CD4-positive, alpha-beta T cell treated with Interleukin-10 for 1 hour (primary cell): ENCODE measurements at places on chromosomes 1 and 21.

DNA sequence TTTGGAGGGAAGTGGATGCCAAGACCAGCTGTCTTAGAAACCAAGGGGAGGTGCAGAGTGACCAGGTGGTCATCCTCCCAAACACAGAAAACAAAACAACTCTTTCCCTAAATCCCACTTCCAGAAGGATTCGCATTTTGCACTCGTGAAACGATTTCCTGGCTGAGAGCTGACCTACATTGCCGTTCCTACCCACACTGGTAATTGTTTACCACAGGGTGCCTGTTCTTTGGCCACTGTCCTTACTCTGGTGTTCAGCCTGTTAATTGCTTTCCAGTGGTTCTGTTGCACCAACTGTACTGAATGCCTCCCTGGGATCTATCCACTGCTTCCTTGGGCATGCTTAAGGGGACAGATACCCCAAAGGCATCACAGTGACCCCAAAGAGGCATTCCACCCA lies 23.2 kb upstream of the PLA2G2C start:
- DNase-seq = no peak

GRCh38 chr1:245124644-245125043 lies 30.1 kb upstream of the KIF26B start:
- DNase-seq = no peak

GRCh38 chr21:31629972-31630711 lies 29.4 kb upstream of the SOD1 start:
- no peak for DNase-seq

- no peak for DNase-seq
Observed at GRCh38 chr21:34765619-34766018, 96.8 kb downstream of the CLIC6 start.

DNA sequence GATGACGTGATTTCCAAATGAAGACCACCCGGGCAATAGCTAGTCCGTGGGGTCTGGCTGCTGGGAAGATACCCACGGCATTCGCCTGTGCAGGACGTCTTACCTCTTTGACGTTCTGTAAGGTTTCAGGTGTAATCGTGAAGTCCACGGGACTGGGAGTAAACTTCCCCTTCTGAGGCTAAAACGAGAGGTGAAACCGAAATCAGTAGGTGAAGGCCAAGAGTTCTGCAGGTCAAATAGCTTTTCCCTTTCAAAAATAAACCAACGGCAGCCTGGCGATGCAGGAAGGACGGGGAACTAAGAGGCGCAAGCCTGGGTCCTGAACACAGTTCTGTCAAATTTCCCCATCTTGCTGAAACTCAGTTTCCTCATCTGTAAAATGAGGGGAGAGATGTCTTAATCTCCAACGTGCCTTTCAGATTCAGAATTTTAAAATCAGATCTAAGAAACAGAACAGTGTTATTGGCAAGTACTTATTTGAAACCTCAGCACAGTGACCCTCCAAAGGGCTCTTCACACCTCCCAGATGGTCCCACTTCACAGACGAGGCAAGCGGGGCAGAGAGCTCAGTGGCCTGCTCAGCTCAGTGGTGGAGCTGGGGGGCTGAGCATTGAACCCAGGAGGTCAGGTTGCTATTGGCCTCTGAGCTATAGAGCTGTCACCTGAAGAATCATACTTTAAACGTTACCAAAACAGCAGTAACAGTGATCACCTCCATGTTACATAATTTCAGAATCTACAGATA lies 34.7 kb downstream of the VPS26C start:
- DNase-seq = no peak

DNA sequence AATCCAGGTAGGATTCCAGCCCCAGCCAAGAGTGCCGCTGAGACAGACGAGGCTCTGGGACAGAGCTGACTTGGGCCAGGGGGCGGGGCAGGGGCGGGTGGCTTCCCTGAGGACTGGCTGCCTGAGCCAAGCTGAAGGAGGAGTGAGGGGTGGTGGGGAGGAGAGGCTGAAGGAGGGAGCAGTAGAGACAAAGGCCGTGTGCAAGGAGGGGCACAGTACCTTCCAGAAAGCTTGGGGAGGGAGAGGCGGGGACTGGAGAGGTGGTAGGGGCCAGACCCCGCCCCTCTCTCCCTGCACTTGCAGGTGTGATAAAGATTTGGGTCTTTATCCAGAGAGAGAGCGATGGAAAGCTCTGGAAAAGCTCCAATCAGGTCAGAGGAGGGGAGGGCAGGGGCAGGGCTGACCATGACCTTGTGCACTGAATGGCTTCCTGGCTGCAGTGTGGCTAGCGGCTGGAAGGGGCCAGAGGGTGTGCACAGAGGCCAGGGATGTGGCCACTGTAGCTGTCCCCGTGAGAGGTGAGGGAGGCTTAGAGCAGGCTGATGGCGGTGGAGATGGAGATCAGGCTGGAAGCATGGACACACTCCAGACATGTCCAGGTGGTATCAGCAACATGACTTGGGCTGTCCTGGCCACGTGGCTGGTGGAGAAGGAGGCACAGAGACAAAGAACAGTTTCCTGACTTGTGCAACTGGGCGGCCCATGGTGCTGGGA lies 6.7 kb upstream of the EPHA8 start:
- DNase-seq = no peak
